ENCODE measurements at places on chromosomes 3 and 15.

DNA sequence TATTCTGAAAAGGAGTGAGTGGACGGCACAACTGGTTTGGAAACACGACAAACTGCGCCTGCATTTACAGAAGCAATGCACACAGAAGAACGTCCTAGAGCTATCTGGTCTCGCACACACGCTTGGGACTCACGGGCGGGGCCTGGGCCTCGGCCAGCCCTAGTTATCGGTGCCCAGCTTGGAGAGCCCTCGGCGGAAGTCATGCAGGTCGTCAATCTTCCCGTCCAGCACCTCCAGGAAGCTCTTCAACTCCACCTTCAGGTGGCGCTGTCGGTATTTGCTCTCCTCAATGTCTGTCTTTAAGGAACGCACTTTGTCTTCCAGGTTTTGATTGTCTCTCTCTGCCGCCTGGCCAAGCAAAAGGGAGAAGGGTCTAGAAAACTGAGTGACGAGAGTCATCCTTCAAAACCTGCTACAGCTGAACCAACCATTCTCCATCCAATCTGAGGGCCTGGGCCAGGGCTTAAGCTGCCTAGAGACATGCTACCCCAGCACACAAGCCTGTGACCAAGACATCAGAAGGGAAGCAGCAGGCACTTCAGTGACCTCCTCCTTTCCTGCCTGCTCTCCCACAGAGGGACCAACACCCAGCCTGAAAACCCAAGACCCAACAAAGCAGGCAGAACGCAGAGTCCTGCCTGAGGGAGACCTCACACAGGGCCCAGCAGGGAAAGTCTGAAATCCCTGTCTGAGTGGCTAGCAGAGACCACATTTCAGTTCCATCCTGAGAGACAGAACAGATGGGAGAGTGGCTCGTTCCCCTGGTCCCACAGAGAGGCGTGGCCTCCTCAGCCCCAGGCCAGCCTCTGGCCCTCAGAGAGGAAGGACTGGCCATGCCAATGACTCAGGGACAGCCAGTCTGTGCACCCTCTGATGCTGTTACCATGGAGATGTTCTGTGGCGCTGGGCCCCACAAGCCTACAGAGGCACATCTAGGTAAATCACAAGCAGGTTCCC is 40.4 kb downstream of the WHAMM start:
- peak; percentile 85 for DNase-seq

- no peak for DNase-seq
Measured at GRCh38 chr3:191328383-191328961, 722 bp upstream of the CCDC50 start.

GRCh38 chr15:70669006-70669602 is 94.3 kb downstream of the UACA start:
- no peak for DNase-seq

GRCh38 chr3:21435871-21436270 is 315.1 kb downstream of the ZNF385D start:
- DNase-seq = peak; percentile 18

GRCh38 chr3:45464336-45465170 is 76.2 kb downstream of the LARS2 start:
- peak; percentile 56 for DNase-seq

GRCh38 chr3:59316688-59317275 is 267.0 kb upstream of the CFAP20DC start:
- no peak for DNase-seq

- no peak for DNase-seq
Measured at GRCh38 chr3:189638276-189639031, 7.3 kb downstream of the TP63 start.

DNA sequence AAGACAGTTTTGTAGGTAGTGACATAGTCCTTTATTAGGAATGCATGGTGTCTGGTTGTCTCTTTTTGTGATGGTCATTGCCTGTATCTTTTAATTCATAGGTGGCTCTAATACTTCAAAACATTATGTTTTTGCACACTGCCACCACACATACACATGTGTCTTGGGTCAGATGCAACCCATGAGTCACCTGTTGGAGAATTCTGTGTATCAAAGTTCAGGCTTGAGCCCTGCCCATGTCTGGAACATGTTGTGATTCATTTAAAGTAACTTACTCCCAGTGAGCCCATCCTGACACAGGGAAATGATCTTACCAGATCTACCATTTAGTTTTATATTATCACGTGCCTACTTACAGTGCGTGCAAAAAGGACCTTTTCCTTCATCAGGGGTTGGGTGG is 142.7 kb downstream of the GHSR start:
- DNase-seq = no peak

DNA sequence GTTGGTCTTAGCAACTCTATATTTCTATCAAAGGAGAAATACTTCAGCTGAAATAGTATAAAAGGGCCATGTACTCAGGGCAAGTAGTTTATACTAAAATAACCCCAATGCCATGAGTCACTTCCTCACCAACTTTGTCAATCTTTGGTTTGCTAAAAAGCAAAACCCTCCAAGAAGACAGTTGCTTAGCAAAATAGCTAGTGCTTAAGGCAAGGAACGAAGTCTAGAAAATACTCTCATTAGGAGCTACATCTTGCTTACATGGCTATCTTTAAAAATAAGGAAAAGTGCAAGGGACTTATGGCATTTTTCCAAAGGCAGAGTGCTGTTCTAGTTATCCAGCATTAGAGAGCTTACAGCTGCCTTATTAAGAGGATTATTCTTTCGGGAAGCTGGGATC is 28.4 kb downstream of the P3H2 start:
- peak; percentile 53 for DNase-seq
